ENCODE measurements at places on chromosomes 1 and 21.

DNA sequence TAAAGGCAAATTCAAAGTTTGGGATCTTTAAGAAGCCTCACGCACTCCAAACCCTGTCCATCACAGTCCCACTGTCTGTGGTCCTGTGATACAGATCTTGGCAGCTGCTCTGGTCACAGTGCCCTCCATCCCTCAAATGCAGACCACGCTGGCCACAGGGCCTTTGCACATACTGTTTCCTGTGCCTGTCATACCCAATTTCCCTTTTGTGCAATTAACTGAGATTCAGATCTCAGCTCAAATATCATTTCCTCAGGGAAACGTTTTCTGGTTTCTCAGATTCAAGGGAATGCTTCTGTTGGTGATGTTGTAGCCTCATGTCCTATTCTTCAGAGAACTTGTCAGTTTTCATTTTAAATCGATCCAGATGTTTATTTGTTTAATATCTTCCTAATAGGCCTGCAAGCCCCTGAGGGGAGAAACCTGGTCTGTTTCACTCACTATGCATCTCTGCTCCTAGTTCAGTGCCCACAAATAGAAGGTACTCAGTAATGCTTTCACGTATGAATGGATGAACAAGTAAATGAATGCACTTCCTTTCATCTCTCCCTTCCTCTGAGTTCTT lies 24.2 kb upstream of the GRIK3 start:
- no peak for DNase-seq

- peak; percentile 55 for DNase-seq
These were observed 26.7 kb upstream of the A3GALT2 start for GRCh38 chr1:33347650-33347992.

DNA sequence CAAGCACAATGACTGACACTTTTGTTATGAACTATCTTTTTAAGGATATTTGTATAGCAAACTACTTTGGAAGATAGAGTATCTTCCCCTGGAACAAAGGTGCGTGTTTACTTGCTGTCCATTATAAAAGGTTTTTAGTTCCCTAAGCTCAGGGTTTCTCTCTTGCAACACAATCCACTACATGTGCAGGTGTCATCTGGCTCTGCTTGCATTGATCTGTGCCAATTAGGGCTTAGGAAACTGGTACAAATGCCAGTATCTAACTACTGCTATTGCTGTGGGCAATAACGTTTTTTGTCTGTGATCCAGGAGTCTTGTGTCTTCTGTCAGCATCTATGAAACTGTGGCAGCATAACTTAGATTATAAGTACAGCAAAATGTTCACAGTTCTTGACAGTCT lies 68.3 kb upstream of the ABCD3 start:
- DNase-seq, result no peak

GRCh38 chr1:74697832-74698231 lies 24.2 kb upstream of the ERICH3 start:
- no peak for DNase-seq

DNA sequence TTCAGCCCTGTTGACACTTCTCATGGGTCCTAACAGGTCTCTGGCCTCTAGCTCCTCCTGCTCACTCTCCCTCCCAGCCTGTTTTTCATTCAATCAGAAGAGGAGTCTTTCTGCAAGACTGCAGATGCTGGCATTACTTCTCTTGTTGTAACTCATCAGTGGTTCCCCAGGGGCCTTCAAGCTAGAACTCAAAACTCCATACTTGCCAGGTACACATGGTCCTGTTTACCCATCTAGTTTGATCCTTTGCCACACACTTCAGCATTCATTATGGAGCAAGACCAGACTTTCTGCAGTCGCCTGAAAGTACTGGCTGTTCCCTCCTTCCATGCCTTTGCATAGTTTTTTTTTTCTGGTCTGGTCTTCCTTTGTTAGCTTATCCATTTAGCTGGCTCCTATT lies 47.9 kb downstream of the SERBP1 start:
- peak; percentile 45 for DNase-seq

DNA sequence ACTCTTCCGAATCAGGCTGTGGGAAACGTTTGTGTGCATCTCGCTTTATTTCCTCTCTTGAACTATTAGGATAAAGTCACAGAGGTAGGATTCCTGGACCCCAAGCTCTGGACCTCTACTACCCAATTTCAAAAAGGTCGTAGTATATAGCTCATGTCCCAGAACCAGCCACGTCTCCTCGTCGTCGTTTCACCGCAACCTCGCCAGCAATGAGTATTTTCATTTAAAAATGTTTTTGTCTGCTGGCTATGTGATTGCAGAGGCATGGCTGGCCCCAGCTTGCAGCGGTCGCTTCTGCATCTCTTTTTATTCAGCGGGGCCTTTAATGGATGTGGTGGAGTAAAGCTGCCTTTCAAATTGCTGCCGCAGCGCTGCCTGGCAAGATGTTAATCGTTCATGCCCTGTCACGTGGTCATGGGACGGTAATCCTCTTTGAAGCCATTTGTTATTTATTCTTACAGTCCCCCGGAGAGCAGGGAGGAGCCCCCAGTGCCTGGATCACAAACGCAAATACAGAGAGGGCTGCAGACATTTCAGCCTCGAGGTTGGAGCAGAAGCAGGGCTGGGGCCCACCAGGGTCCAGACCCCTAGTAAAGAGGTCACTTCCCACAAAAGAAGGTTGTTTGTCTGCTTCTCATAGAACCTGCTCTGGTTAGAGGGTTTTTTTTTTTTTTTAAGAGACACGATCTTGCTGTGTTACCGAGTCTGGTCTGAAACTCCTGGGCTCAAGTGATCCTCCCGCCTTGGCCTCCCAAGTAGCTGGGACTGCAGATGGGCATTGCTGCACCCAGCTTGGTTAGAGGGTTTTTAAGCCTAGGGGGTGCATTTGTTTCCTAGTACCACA lies 11.6 kb upstream of the NPHP4 start:
- no peak for DNase-seq

DNA sequence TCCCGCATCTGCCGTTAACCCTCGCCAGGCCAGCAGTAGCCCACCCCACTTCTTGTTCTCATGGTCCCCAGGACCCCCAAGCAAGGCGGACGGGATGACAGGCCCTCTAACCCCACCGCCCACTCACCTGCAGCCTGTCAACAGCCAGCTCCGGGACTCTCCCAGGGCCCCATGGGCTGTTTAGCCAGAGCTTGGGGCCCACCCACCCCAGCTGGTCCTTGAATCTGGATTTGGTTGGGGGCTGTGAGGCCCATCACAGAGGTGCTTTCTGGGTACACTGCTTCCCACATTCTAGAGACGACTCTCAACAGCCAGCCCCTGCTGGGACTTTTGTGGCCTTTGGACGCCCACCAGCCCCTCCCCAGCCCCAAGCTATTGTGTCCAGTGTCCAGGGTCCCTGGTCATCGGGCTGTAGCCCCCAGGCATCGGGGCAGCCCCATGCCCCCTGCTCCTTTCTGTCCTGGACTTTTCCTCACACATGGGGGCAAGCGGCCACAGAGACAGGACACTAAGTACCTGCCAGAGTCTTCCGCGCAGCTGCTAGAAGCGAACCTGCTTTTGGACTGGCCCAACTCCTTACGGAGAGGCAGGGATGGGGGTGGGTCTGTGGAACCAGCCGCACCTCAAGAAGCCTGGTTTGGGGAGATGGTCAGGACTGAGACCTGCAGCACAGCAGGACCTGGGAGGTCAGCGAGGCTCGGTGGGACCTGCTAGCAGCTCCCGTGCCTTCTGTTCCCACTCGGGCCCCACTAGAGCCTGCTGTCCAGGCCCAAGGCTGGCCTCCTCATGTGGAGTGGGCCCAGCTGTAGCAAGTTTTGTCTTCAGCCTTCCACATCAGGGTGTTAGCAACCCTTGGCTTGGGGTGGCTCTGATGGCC lies 208.1 kb upstream of the VAMP3 start:
- DNase-seq, result no peak
